BJ (cell line): ENCODE measurements at places on chromosomes 1 and 21. TPM values are rescaled to one million over a fixed set of nuclear protein-coding genes. Genes with fewer than 3 reads are reported as not detected.

IFI16 gene
- polyA plus RNA-seq, result 81.8 and 129 TPM in 2 replicates

AMY2B gene
- 1.1 and 1.3 TPM in 2 replicates for polyA plus RNA-seq

PPIAL4G gene
- not detected in 2 replicates for polyA plus RNA-seq

GRCh38 chr21:31505975-31506374 lies 153.5 kb upstream of the SOD1 start:
- no peak for DNase-seq

DNA sequence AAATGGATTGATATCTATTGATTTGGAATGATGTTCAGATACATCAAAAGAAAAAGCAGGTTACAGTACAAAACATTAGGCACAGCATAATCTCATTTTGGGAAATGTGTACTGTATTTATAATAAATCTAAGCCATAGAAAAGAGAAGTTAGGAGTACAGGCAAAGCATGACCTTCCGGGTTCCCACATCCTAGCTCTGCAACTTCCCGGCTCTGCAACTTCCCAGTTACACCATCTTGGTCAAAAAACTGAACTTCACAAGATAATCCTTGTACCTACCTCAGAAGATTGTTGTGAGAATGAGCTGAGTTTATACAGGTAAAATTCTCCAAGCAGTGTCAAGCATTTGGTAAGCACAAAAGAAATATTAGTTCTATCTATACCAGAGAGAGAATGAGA lies 21.7 kb upstream of the SLC44A3 start:
- no peak for DNase-seq

DNA sequence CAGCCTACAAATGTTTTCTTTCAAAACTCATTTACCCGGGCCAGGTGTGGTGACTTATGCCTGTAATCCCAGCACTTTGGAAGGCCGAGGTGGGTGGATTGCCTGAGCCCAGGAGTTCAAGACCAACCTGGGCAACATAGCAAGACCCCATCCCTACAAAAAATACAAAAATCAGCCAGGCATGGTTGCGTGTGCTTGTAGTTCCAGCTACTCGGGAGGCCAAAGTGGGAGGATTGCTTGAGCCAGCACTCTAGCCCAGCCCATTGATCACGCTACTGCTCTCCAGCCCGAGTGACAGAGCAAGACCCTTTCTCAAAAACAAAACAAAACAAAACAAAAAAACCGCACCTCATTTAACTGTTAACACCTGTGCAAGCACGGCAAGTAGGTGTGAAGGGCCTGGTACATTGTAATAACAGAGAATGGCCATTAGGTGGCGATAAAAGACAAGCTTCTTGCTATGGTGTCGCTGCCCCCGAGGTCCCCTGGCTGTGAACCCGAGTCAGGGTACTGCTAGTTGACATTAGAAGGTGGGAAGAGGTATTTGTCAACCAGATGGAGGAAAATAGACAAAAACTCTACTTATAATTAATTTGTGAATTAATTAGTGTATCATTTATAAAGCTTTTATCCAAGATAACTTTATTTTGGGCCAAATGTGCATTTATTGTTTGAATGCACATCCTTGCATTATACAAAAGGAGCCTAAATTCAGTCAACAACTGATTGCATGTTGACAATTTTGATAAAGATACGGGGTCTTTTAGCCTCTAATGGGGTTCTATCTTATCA lies 66.5 kb downstream of the SH3BGR start:
- DNase-seq, result no peak

GRCh38 chr1:223007935-223008334 lies 135.1 kb downstream of the TLR5 start:
- DNase-seq, result no peak

DNA sequence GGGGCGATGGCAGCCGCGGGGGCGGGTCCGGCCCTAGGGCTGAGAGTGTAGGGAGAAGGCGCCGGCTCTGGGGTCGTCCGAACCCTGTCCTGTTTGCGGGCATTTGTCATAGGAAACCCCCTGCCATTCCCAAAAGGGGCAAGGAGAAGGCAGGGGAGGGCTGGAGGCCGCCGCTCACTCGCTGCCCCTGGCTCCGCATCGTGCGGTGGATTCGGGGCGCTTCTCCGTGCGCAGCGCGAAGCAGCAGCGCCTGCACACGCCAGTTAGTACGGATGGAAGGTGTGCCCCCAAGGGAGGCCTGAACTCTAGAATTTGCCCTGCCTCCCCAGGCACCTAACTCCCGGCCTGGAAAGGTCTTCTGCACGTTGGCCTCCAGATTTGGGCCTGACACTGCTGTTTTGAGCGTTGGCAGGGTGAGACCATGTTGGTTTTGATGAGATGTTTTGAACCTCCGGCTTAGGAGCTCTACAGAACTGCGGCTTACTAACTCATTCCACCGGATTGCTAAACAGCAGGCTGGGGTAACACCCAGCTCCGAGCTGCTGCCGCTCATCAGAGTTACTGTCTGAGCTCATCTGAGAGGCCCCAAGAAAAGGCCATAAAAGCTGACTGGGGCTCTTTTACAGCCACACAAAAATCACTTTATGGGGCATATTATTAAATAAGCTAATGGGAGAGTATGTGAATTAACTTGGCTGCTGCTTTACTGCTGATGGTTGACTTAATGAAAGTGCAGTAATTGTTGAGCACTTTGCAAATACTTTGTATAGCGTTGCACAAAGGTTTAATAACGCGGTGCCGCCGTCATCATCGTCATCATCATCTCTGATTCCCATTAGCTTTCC lies 987 bp downstream of the GPR137B start:
- DNase-seq, result no peak

DNA sequence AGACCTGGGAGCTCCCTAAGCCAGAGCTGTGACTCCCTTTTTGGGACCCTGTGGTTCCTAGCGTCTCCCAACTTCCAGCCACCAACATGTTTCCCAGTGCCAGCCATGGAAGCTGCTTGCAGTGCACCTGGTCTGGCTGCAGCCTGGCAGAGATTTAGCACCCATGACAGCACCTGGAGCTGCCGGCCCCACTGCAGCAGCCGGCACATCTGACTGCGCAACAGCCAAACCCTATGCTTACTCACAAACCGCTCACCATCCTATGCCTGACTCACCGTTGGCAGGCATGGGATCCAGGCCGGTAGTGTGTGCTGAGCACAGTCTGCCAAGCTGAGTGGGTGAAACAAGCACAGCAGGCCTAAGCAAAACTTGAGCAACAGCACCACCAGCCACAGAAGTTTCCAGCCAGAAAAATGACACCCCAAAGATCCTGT lies 435.9 kb upstream of the PRMT6 start:
- no peak for DNase-seq

- no peak for DNase-seq
Measured at GRCh38 chr21:34885125-34885524, 164.0 kb downstream of the RUNX1 start.
